OCI-M1 (cell line): ENCODE measurements at places on chromosomes 7 and 10.

GRCh38 chr7:131524115-131524514 is 32.3 kb downstream of the PODXL start:
- DNase-seq, result no peak

DNA sequence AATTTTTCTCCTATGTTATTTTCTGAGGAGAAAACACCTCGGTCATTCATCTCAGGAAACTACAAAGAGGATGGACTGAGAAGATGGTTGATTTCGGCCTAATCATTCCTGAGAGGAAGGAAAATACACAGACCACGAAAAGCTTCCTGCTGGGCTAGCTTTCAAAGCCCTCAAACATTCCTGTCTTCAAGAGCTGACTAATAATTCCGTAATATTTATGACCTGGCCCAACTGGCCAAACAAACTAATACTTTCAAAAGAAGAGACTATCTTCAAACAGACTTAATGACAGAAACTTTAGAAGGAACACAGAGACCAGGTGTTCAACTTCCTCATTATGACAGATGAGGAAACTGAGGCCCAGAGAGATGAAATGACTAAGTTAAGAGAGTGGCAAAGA is 215.1 kb upstream of the FRMD4A start:
- DNase-seq, result no peak

- no peak for DNase-seq
Observed at GRCh38 chr10:48538611-48539010, 66.3 kb downstream of the ARHGAP22 start.

DNA sequence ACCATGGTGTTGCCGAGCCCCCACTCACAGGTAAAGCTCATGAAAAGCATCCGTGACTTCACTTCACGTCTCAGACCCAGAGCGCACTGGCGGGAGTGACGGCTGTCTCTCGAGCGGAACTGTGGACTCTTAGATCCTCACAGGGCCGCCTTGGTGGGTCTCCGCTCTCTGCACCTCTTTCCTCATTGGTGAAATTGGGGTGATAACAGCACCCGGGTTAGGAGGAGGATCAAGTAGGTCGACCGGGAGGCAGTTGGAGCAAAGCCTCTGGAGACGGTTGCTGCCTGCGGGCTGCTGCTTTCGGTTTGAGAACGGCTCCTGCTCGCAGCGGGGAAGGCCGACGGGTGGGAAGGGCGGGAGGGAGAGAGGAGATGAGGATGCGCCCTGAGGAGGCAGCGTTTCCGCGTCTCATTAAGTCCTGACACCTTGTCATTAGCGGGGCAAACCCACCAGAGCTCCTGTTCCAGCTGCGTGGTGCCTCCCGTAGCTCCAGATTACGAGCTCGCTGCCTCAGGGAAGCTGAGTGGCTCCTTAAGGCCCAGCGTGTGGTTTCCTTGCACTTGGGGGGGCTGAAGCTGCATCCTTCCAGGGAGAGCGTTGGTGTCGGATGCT is 51.9 kb upstream of the CFAP46 start:
- no peak for DNase-seq

DNA sequence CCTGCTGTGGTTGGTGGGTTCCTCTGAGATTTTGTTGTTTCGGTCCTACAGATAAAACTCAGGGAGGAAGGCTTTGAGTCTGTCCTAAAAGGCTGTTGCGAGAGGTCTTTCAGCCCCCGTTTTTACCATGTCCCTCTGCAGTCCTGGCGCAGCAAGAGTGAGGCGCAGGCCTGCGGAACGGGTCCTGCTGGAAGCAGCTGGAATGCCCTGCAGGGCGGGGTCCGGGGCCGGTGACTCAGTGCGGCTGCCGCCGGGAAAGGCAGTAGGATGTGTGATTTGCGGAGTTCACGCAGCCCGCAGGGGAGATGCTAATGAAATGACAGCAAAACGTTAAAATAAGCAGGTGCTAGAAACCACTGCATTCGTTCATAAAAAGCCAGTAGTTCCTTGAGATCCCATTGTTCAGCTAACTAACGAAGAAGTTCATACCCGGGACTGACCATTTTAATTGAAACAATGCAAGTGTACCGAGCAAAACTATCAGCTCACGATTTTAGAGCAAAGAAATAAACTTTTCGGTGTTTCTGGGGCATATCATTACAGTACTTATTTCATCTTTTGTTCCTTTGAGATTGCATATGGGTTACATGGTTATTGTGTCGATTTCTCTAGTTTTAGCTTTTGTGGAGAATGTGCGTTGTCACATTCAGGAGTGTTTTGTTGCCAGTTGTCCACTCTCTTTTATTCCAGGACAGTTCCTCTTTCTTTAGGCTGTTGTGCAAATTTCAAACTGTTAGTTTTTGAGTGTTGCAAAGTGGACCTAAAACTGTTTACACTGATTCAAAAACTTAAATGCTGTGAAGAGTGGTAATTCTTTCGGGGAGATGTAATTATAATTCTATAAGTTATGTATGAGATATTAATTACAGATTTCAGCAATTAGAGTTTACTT is 783 bp downstream of the ANLN start:
- DNase-seq, result peak; percentile 68

DNA sequence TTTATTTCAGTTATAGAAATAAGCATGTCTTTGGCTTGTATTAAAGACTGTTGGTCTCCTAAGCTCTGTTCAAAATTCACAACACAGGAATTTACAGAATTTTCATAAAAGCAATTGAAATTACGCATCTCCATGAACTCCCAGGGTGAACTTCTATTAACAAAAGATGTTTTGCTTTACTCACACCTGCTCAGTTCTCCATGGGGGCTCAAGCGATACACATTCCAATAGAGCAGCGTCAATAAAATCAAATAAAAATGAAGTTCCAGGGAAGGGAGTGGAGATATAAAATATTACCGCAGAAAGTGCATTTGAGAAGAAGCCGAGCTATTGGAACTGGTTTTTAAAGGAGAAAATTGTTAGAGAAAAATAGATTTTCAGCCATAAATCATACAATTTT is 41.5 kb upstream of the ZNF438 start:
- no peak for DNase-seq

DNA sequence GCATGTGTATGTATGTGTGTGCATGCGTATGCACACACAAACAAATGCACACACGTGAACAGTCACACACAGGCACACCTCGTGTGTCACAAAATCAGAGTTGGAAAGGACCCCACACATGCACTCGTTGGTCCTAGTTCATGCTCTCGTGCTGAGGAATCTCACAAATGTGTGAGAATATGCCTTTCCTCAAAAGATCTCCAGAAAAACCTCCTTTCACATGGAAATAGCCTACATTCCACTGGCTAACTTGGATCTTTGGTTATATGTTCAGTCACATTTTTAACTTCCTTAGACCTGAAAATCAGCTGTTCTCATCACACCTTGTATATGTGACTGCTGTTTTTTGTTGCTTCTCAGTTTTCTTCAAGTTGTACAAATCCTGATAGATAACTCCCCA is 256.7 kb downstream of the DPP6 start:
- DNase-seq, result no peak

DNA sequence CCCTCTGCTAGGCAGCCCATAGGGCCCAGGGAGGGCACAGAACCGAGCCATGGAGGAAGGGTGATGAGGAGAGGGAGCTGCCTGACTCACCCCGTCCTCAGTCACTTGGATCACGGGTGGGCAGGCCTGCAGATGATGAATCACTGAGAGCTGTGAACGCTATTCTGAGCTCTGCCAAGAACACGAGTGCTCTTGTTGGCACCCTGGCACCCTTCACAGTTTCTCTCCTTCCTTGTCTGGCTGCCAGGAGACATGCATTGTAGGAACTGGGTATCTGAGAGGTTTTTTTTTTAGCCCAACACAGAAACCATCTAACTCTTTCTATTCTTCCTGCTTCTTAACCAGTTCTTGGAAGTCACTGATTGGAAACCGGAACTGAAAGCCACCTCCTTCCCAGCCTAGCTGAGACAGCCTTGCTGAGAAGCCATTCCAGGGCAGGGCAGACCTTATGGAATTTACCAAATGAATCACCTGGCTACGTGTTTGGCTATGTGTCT is 82.1 kb downstream of the SLC37A3 start:
- DNase-seq, result peak; percentile 8

DNA sequence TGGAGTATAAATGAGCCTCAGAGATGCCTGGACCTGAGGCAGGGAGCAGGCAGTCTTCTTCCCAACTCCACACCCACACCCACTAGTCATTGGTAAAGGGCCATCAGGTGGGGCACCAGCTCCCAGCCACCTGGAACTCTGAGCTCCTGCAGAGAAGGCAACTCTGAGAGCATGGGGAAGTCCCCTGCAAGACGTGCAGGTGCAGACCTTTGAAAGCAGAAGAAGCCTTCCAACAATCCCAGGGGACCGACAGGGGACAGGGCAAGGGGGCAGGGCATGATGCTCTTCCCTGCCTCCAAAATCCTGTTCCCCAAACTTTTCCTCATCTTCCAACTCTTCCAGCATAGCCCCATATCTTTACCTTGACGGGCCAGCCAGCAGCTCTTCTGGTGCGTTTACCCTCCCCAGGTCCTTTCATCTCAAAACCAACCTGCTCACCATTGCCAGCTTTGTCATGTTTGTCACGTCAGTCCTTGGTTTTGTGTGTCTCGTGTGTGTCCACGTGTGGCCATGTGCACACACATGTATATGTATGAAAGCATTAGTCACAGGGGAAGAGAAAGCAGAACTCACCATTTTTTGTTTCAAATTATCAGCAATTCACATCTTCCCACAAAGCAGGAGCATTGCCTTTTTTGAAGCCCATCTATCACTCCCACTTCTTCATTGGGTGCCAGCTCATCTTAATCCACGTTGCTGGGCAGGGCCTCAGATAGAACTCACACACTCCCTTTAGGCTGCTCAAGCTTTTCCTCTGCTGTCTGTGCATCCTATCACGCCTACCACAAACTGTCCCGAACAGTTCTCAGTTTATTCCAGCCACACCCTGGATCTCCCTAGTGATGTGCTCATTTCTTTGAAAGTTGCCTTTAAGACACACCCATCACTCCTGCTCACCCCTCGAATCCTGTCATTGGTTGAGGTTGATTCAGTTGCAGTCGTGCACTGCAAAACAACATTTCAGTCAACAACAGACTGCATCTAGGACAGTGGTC is 41.0 kb upstream of the AMPH start:
- DNase-seq, result peak; percentile 17

- DNase-seq, result peak; percentile 25
Observed at GRCh38 chr10:119395280-119396007, 147.1 kb downstream of the RGS10 start.

- no peak for DNase-seq
Observed at GRCh38 chr10:64630534-64630933, 1109.3 kb downstream of the REEP3 start.

DNA sequence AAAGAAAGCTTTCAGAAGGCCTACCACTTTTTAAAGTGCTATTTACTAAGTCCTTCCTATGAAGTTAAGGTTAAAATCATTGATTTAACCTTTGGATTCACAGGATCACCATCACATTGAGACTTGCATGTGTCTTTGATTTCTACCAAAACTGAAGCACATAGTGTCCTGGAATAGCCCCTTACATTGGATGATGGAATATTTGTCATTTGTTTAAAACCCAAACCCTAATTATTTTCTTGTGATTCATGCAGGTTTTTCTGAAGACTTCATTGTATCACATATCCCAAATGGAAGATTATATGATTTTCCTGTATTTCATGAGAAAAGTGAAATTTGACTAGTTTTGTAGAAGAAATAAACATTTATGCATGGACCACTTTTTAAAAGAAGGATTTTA is 3.3 kb downstream of the SEMA3A start:
- no peak for DNase-seq

- no peak for DNase-seq
Observed at GRCh38 chr7:82599895-82600294, 156.3 kb upstream of the CACNA2D1 start.

DNA sequence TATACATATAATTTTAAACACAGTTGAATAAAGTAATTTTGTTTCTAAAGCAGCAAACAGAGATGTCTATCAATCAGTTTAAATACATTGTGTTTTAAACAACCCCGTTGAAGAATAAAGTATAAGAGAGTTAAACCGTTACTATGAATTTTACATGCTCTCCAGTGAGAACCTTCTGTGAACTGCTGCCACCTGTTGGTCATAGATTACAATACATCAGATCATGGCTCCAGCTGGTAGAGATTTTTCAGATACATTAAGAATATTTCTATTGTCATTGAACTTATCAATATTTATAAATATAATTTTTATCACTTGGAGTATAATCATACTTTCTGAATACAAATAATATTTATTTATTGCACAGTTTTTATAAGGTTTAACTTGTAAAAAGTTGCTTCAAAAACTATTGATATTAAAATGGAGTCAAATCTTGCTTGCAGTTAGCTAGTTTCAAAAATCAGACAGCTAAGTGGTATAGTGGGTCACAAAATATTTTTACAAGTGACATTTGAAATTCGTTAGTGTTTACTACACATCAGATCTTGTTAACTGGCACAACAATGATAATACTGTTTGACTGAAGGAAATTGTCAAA is 561.2 kb upstream of the PHF14 start:
- peak; percentile 61 for DNase-seq

- DNase-seq, result no peak
Observed at GRCh38 chr10:67618116-67618515, 77.9 kb downstream of the CTNNA3 start.

- peak; percentile 92 for DNase-seq
Observed at GRCh38 chr10:43648398-43649184, at the start of gene ZNF32. Gene ZNF32, minus strand, starts transcription at chr10:43648881. Its CDS starts 2,748 bp downstream, at chr10:43646133.

DNA sequence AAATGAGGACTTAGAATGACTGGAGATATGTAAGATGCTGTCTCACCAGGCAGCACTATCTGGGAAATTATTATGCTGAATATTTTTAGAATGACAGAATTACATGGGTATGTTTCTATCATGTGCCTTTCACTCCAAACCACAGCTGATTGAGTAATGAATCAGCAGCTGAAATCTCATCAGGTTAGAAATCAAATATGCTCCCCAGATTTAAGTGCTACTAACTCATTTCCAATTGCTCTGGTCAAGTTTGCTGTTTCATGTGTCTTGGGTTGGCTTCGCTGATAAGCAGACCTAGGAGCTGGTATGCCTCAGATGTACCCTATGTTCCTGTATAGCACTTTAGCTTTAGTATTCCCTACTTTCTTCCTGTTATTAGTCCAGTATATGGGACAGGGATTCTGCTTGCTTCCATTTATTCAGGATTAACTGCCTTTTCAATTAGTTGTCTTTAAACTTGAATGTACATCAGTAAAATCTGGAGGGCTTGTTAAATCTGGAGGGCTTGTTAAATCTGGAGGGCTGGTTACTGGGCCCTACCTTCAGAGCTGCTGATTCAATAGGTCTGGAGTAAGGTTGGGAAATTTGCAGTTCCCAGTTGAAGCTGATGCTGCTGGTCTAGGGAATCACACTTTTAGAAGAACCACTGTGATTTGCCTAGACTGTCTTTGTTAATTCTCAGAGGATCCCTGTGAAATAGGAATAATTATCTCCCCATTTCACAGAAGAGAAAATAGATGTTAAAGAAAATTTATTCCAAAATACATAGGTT is 172.9 kb downstream of the DKK1 start:
- peak; percentile 26 for DNase-seq

DNA sequence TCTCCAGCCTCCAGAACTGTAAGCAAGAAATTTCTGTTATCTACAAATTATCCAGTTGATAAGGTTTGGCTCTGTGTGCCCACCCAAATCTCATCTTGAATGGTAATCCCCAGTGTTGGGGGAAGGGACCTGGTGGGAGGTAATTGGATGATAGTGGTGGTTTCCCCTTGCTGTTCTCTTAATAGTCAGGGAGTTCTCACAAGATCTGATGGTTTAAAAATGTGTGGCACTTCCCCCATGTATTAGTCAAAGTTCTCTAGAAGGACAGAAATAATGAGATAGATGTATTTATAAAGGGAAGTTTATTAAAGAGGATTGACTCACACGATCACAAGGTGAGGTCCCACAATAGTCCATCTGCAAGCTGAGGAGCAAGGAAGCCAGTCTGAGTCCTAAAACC is 56.2 kb upstream of the APBB1IP start:
- no peak for DNase-seq

GRCh38 chr10:124126145-124126982 is 33.0 kb upstream of the CHST15 start:
- peak; percentile 7 for DNase-seq
